Posterior vena cava (tissue), 2 donors: ENCODE measurements at places on chromosomes 13 and 19. TPM values are rescaled to one million over a fixed set of nuclear protein-coding genes. Genes with fewer than 3 reads are reported as not detected.

ERICH6B gene
- total RNA-seq: not detected

RPL18 gene
- 777 TPM for total RNA-seq

CYP2A7 gene
- total RNA-seq: not detected

NKPD1 gene
- total RNA-seq: not detected

- no peak for DNase-seq
Observed at GRCh38 chr13:100490692-100491091, 97.9 kb downstream of the GGACT start.

DNA sequence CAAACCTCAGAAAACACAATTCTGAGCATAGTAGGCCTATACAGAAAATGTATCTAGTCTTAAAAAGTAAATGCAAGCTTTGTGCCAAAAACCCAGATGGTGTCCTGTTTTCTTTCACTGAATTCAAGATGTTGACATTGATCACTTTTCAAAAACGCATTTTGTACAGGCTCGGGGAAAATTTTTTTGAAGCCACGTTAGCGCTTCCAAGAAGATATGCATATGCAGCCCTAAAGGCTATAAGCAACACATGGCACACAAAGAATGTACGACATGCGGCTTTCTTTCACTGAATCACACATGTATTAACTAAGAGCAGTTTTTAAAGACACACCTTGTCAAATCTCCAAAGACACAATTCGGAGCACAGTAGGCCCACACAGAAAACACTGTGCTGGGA lies 115.4 kb downstream of the MRPL57 start:
- DNase-seq: no peak

DNA sequence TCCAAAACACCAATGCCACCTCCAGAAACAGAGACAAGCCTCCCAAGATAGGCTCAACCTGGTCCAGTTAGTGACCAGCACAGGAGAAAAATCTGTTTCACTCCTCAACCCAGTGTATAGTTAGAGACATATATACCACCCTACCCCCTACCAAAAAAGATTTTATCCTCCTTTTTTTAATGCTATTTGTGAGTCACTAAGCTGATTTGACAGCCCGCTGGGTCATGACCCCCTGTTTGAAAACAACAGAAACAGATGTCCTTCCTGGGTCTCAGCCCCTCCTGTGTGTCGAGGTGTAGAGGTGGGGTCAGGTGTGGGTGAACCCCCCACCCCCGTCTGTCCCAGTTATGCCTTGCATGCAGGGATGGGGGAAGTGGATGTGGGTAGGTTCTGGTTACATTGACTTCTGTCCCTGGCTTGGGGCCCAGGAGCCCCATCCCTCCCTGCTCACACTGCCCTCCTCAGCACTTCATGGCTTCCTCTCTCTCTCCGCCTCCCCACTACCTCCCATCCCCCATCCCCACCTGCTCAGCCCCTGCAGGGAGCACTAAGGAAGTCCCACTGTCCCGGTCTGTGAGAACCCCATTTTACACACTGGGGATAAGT lies 14.0 kb upstream of the TOMM40 start:
- DNase-seq: no peak

DNA sequence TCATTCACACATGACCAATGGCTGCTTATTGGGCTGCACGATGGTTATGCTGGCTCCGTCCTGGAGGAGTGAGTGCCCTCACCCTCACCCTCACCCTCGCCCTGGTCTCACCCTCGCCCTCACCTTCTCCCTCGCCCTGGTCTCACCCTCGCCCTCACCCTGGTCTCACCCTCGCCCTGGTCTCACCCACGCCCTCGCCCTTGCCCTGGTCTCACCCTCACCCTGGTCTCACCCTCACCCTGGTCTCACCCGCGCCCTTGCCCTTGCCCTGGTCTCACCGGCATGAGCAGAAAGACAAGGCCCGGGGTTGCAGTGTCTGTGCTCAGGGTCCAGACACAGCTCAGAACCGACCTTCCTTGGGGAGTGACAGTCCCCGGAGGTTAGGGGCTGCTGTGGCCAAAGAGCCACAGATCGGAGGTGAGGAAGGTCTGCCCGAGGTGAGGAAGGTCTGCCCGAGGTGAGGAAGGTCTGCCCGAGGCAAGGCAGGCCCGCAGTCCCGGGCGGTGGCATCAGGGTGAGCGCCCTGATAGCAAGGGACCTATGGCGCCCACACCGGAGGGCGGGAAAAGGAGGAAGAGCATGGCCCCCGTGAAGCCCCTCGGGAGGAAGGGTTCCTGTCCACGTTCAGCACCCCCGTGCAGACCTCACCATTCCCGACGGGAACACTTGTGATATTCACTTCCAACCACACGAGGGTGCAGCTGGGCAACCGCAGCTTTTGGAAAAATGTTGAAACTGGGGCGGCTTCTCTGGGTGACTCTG lies 65.6 kb downstream of the MCF2L start:
- no peak for DNase-seq

DNA sequence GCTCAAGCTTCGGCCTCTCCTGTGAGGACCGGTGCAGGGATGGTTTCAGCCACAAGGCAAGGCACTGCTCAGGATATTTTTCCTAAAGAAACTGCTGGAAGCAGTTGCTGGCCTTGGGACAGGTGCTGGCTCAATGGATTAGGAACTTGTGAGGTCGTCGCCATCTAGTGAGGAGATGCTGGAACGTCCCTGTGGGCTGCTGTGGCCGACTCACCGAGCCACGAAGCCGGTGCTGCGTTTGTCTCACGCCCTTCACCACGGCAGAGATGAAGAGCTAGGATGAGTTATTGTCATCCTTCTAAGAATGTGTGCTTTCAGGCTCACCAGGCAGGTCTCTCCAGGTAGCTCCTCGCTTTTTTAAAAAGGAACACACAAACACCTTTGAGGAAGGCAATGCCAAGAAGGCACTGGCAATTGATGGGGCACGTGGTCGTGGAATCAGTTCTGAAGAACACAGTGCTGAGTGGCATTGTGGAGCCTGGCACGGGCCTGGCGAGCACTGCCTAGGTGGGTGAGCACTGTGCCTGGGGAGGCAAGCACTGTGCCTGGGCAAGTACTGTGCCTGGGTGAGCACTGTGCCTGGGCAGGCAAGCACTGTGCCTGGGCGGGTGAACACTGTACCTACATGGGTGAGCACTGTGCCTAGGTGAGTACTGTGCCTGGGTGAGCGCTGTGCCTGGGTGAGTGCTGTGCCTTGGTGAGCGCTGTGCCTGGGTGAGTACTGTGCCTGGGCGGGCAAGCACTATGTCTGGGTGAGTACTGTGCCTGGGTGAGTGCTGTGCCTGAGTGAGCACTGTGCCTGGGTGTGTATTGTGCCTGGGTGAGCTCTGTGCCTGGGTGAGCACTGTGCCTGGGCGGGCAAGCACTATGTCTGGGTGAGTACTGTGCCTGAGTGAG lies 140.4 kb downstream of the TEX29 start:
- peak; percentile 77 for DNase-seq

DNA sequence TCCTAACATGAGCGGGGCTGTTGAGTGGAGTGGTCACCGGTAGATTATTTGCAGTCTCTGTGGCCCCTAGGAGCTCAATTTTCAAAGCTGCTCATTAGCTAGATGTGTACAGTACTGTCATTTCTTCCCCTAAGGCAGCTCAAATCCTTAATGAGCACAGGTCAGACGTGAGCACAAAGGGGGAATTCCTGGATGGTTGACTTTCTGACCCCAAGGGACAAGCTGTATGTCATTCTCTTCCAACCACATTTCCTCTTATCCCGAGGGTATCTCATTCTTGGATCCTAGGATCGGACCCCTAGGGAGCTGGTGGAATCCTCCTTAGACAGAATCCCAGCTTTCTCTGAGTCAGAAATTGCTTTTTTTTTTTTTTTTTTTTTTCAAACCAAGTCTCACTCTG lies 5.7 kb upstream of the OR7G3 start:
- DNase-seq: no peak

DNA sequence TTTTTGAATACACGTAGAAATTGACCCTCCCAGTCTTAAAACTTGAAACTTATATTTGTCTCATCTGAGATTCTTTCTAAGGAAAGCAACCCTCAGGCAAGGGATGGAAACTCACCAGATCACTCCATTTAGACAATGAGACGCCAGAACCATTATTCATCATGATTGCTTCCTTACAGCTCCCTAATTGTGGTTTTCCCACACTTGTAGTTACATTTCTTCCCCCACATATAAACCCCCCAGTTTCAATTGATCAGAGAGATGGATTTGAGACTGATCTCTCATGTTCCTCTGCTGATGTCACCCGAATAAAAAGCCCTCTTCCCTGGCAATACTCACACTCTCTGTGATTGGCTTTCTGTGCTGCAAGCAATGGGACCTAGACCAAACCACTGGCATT lies 197.9 kb upstream of the STARD13 start:
- DNase-seq: no peak

GRCh38 chr13:46341112-46341711 lies 45.8 kb downstream of the RUBCNL start:
- no peak for DNase-seq

DNA sequence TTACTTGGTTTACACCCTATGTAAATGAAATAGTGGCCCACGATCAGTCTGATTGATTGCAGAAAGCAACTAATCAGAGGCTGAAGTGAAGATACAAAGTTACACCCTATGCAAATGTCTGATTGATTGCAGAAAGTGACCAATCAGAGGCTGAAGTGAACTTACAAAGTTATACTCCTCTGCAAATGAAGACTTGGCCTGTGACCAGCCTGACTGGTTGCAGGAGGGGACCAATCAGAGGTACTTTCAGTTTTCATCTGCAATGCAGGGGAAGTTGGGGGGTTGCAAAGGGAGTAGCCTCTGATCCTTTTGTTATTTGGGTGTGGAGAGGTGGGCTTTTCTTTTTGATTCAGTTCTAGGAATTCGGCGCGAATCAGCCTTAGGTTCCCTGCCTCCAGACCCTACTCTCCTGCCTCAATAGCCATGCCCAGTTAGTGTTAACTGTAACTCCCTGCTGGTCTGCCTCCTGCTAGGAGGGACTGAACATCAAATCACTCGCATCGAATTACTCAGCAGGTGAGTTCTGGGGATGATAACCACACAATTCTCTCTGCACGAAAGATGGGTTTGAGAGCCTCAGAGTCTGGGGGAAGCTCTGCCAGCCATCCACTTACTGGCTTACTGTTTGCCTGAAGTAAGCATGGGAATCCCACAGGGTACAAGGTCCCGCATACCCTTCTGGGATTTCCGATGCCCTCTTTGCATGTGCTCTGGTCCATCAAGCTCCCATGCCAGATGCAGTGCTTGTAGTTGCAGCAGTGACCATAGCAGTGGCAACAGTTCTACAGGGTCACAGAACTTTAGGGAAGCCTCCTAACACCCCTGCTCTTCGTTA lies 7.5 kb downstream of the ARL11 start:
- no peak for DNase-seq

DNA sequence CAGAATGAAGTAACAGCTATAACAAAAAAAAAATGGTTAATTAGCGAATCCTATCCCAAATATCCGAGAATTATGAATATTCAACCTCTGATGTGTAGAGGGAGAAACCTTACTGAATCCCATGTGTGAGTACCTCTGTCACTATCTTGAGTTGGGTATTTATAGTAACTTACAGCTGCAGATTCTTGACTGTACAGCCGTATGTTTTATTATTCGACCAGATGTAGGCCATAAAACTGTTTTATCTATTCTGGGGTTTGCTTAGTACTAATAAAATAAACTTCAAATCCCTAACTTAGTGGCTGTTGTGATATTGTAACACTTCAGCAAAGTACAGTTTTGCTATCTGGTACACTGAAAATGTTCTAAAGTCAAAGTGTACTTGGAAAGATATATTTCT lies 120.0 kb downstream of the EFNB2 start:
- DNase-seq: no peak

- peak; percentile 28 for DNase-seq
Observed at GRCh38 chr13:112718318-112718717, 28.5 kb downstream of the ATP11A start.

DNA sequence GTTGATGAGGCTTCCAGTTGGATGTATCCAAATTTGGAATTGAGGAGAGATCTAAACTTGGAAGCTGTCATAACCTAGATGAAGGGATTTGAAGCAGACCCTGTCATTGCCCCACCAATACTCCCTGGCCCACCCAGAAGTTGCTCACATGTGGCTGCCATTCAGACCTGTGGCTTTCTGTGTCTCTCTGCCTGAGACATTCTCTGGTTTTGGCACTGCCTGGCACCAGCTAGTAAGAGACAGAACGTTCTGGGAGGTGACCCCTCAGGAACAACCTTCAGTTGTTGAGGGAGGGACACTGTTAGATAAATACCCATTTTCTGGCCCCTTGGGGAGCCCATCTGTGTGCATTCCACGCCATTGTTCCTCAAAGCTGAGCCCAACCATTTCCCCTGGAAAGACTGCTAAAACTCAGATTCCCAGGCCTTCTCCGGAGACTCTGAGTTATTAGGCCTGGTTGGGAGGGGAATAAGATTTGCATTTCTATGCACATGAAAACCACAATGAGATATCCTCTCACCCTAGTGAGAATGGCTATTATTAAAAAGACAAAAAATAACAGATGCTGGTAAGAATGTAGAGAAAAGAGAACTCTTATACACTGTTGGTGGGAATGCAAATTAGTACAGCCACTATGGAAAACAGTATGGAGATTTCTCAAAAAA lies 290.4 kb downstream of the TSHZ3 start:
- DNase-seq: no peak

DNA sequence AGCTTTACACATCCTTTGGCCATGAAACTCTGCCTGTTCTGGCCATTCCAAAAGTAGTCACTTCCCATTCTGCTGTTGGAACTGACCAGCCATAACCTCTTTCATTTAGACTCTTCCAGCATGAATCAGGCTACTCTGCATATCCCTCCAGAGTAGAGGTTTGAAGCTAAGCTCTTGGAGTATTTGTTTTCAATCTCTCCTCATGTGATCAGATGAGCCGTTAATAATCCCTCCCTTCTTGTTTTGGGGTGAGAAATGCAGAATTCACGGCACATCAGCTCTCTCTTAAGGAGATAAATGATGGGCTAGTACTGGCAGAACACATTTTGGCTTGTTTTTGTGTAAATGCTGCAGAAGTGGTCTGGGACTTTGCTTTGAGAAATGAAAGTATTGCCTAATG lies 519.9 kb downstream of the PCDH17 start:
- DNase-seq: no peak

DNA sequence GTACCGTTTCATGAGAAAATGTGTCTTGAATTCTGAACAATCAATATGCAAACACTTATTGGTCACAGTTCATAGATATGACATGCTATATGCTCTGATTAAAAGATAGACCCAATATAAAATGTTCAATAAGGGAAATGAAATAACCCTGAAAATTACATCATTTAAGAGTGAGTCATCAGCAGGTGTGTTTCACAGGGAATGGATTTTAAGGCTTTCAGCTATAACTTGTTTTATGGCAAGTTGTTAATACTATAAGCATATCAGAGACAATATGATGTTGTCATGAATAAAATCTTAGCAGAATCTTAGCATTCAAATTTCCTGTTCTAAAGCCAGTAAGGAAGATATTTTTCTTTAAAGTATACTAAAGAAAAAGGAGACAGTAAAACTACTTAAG lies 483.4 kb upstream of the PCDH9 start:
- no peak for DNase-seq

- no peak for DNase-seq
Observed at GRCh38 chr13:97322740-97323342, 100.7 kb downstream of the MBNL2 start.

DNA sequence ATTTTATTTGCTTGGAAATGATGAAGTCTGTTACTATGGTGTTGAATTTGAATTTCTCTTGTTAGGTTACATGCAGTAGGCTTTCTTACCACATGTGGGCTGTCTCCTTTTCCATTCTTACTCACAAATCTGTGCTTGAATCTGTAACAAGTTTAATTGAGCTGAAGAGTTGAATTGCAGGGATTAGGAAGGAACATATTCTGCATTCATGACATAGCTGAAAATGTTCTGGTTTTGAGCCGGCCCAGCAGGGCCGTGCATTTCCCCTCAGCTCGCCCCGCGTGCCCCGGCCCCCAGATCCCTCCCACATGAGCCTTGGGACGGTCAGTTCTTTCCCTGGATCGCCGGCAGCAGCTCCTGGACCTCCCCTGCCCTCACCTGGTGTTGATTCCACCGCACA lies 28.1 kb downstream of the TFDP1 start:
- no peak for DNase-seq
